Thymus (tissue), 14 donors: ENCODE measurements at places on chromosomes 6 and 20. TPM values are rescaled to one million over a fixed set of nuclear protein-coding genes. Genes with fewer than 3 reads are reported as not detected.

The CAGE1 gene
- 0.09 TPM for total RNA-seq

GRCh38 chr6:20708367-20709124 is 174.3 kb downstream of the CDKAL1 start:
- DNase-seq, result no peak
- peaks cover 2% of the 10 kb centered on the region for H3K4me1 ChIP-seq
- H3K4me3 ChIP-seq, result no peak overlapping the region
- no peaks in the 10 kb centered on the region for H3K27me3 ChIP-seq
- no peak overlapping the region for H3K27ac ChIP-seq
- no peaks in the 10 kb centered on the region for H3K36me3 ChIP-seq

The CST5 gene
- total RNA-seq, result not detected

The KIF25 gene
- 0.80 TPM for total RNA-seq

GRCh38 chr20:48126227-48126740 is 341.0 kb upstream of the SULF2 start:
- no peak overlapping the region for H3K27ac ChIP-seq
- DNase-seq, result peak; percentile 8
- no peaks in the 10 kb centered on the region for H3K27me3 ChIP-seq
- H3K36me3 ChIP-seq, result no peaks in the 10 kb centered on the region
- H3K4me3 ChIP-seq, result no peak overlapping the region
- peaks cover 2% of the 10 kb centered on the region for H3K4me1 ChIP-seq

DNA sequence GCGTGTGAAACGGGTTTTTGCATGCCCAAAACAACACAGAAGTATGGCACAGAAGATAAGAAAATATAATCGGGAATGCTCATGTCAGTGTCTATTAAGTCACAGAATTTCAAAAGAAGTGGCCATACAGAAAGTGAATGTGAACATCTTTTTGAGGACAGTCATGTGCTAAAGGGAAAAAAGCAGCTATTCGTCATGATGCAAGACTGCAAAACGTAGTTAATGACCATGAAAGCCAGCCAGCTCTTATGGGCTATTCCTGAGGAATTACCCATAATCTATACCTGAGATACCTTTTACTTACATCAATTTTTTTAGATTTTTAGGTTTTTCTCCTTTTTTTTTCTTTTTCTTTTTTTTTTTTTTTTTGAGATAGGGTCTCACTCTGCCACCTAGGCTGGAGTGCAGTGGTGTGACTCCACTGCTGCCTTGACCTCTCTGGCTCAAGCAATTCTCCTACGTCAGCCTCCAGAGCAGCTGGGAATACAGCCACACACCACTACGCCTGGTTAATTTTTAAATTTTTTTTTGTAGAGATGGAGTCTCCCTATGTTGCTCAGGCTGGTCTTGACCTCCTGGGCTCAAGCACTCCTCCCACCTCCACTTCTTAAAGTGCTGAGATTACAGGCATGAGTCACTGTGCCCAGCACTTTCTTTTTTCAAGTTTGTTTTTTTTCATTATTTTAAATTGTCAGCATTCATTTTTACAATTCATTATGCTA is 18.1 kb upstream of the ZBP1 start:
- H3K27me3 ChIP-seq, result peaks cover 8% of the 10 kb centered on the region
- no peak for DNase-seq
- peaks cover 10% of the 10 kb centered on the region for H3K4me1 ChIP-seq
- no peak overlapping the region for H3K27ac ChIP-seq

DNA sequence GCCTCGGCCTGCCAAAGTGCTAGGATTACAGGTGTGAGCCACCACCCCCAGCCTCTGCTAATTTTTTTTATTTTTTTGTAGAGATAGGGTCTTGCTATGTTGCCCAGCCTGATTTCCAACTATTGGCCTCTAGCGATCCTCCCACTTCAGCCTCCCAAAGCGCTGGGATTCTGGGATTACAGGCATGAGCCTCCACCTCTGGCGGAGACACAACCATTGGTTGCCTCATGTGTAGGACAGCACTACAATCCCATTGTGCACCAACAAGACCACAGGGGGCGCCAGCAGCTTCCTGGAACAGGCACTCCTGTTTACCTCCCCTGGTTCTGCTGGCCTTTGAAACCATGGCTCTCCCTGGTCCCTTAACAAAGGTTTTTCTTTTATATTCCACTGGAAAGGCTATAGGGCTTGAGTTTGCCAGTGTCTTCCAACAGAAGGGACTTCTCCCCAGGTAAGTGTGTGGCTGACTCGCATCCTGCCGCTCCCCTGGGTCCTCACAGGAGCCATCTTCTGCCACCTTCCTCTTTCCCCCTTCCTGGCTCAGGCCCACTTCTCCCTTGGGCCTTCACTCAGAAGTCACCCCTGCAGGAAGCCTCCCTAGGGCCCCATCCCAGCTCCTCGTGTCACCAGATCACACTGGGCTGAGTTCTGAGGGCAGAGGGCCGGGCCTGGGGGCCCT is 39.2 kb upstream of the TLDC2 start:
- H3K27ac ChIP-seq, result peak overlapping the region; percentile 40
- H3K4me1 ChIP-seq, result peaks cover 28% of the 10 kb centered on the region
- no peaks in the 10 kb centered on the region for H3K27me3 ChIP-seq

GRCh38 chr20:63753381-63753780 is 13.8 kb downstream of the SLC2A4RG start:
- DNase-seq, result no peak
- no peak overlapping the region for H3K27ac ChIP-seq
- H3K27me3 ChIP-seq, result no peaks in the 10 kb centered on the region
- H3K4me1 ChIP-seq, result peaks cover 25% of the 10 kb centered on the region

DNA sequence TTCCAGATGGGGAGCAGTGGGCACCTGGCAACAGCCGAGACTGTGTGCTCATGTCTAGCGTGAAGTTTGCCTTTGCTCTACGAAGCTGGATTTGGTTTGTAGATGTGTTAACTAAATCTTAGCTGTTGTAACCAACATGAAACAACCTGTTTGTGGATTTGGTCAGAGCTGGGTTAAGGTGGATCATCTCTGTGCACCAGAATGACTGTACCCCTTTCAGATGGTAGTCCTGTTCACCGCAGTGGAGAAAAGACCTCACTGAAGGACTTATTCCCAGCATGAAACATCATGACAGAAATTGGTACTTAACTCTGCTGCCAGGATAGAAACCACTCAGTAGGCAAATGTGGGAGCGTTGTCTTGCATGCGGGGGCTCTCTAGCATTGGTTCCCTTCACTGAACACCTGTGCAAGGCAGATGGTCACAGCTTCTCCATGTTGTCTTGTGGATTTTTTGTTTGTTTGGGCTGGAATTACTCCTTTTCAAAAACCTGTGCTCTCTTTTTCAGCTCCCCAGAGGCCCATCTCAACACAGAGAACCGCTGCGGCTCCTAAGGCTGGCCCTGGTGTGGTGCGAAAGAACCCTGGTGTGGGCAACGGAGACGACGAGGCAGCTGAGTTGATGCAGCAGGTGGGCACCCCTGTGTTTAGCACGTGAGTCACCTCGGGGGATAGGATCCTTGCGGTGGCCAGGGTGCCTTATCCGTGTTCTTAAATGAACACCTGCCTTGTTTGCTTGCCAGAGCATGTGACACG is 19.3 kb upstream of the EFCAB8 start:
- no peak overlapping the region for H3K27ac ChIP-seq
- DNase-seq, result no peak
- no peaks in the 10 kb centered on the region for H3K27me3 ChIP-seq
- no peak overlapping the region for H3K4me3 ChIP-seq

The TBC1D22B gene
- 7.7 TPM for total RNA-seq

- no peak overlapping the region for H3K4me3 ChIP-seq
- no peaks in the 10 kb centered on the region for H3K36me3 ChIP-seq
- no peak overlapping the region for H3K27ac ChIP-seq
- DNase-seq, result no peak
These were observed 32.8 kb upstream of the PTPN1 start for GRCh38 chr20:50477239-50477872.

The MLIP gene
- total RNA-seq, result 0.19 TPM

- peak; percentile 62 for DNase-seq
- no peaks in the 10 kb centered on the region for H3K4me1 ChIP-seq
- no peaks in the 10 kb centered on the region for H3K36me3 ChIP-seq
- H3K27ac ChIP-seq, result no peak overlapping the region
These were observed 690 bp downstream of the GDAP1L1 start for GRCh38 chr20:44247586-44248409.

GRCh38 chr20:59698598-59698997 is 94.3 kb downstream of the PHACTR3 start:
- H3K4me3 ChIP-seq, result no peak overlapping the region
- no peaks in the 10 kb centered on the region for H3K36me3 ChIP-seq
- no peak for DNase-seq

The TFAP2C gene
- 0.42 TPM for total RNA-seq

The OR2H2 gene
- total RNA-seq, result not detected

- no peaks in the 10 kb centered on the region for H3K4me1 ChIP-seq
- H3K4me3 ChIP-seq, result no peak overlapping the region
- H3K36me3 ChIP-seq, result no peaks in the 10 kb centered on the region
- H3K27ac ChIP-seq, result no peak overlapping the region
These were observed 7.7 kb downstream of the CCN6 start for GRCh38 chr6:112061605-112062004.

The ZC3H12D gene
- total RNA-seq, result 2.3 TPM

GRCh38 chr6:2818593-2818992 is 23.1 kb downstream of the SERPINB1 start:
- DNase-seq, result no peak
- no peaks in the 10 kb centered on the region for H3K36me3 ChIP-seq
- peaks cover 11% of the 10 kb centered on the region for H3K4me1 ChIP-seq
- H3K27ac ChIP-seq, result no peak overlapping the region
- no peak overlapping the region for H3K4me3 ChIP-seq
- H3K27me3 ChIP-seq, result no peaks in the 10 kb centered on the region

- DNase-seq, result no peak
- H3K27ac ChIP-seq, result no peak overlapping the region
- H3K4me3 ChIP-seq, result no peak overlapping the region
- no peaks in the 10 kb centered on the region for H3K36me3 ChIP-seq
- no peaks in the 10 kb centered on the region for H3K4me1 ChIP-seq
- H3K27me3 ChIP-seq, result no peaks in the 10 kb centered on the region
These were observed 63.1 kb downstream of the COL12A1 start for GRCh38 chr6:75142721-75143120.

DNA sequence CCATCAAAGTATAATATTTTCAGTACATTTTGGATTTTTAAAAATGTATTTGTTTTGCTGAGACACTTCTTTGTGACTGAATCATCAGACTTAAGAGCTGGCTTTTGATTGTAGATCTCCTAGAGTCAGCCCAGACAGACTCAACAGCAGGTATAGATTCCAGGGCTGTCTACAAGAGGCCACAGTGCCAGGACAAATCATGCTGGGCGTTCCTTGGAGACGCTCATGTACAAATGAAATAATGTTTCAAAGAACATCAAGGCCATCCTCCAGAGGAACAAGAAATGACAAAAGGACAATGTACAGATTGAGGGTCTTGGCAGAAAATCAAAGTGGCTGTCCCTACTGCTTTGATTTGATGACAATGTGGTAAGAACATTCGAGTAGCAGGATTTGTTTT is 369.3 kb downstream of the GRIK2 start:
- DNase-seq, result no peak
- no peak overlapping the region for H3K27ac ChIP-seq
- H3K36me3 ChIP-seq, result no peaks in the 10 kb centered on the region
- H3K4me1 ChIP-seq, result no peaks in the 10 kb centered on the region
- no peak overlapping the region for H3K4me3 ChIP-seq

The SAMD5 gene
- total RNA-seq, result 0.42 TPM

The ADAT2 gene
- total RNA-seq, result 5.1 TPM

GRCh38 chr6:38034274-38034914 is 214.9 kb downstream of the ZFAND3 start:
- peak; percentile 32 for DNase-seq
- H3K27ac ChIP-seq, result peak overlapping the region; percentile 18
- no peaks in the 10 kb centered on the region for H3K36me3 ChIP-seq
- no peak overlapping the region for H3K4me3 ChIP-seq
- no peaks in the 10 kb centered on the region for H3K4me1 ChIP-seq

The GDAP1L1 gene
- under 0.01 TPM for total RNA-seq

- no peak overlapping the region for H3K27ac ChIP-seq
- no peak overlapping the region for H3K4me3 ChIP-seq
- H3K36me3 ChIP-seq, result peaks cover 9% of the 10 kb centered on the region
- no peaks in the 10 kb centered on the region for H3K4me1 ChIP-seq
These were observed 31.5 kb downstream of the ERMARD start for GRCh38 chr6:169782966-169783365.

- H3K27me3 ChIP-seq, result no peaks in the 10 kb centered on the region
- H3K36me3 ChIP-seq, result no peaks in the 10 kb centered on the region
- H3K4me3 ChIP-seq, result no peak overlapping the region
- H3K27ac ChIP-seq, result no peak overlapping the region
- DNase-seq, result no peak
- H3K4me1 ChIP-seq, result peaks cover 13% of the 10 kb centered on the region
These were observed 213.9 kb downstream of the SOX4 start for GRCh38 chr6:21807299-21808044.

- no peaks in the 10 kb centered on the region for H3K36me3 ChIP-seq
- peaks cover 16% of the 10 kb centered on the region for H3K27me3 ChIP-seq
- H3K4me1 ChIP-seq, result no peaks in the 10 kb centered on the region
These were observed 769 bp upstream of the PDYN start for GRCh38 chr20:1994627-1995026.

DNA sequence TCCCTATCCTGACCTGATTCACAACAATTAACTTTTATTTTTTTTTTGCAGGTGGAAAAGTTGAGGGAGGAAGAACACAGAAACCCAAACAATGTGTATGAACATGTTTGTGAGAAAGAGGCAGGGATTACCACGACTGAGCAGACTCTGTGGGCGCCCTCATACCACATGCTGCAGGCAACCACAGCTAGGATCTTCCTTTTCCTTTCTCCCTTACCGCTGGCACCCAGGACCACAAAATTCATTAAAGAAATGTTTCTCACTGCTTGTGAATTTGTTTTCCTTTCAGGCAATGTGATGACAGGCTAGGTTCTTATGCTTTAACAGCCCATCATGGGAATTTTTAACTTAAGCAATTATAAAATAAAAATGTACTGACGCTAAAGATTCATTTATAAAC is 287.1 kb downstream of the GMDS start:
- DNase-seq, result no peak
- H3K27me3 ChIP-seq, result no peaks in the 10 kb centered on the region
- H3K4me1 ChIP-seq, result no peaks in the 10 kb centered on the region
- no peak overlapping the region for H3K4me3 ChIP-seq
- peaks cover 4% of the 10 kb centered on the region for H3K36me3 ChIP-seq

GRCh38 chr20:10647471-10647870 is 26.3 kb downstream of the JAG1 start:
- H3K27me3 ChIP-seq, result no peaks in the 10 kb centered on the region
- H3K36me3 ChIP-seq, result peaks cover 3% of the 10 kb centered on the region
- H3K4me1 ChIP-seq, result peaks cover 27% of the 10 kb centered on the region
- no peak for DNase-seq
- no peak overlapping the region for H3K27ac ChIP-seq
- no peak overlapping the region for H3K4me3 ChIP-seq

DNA sequence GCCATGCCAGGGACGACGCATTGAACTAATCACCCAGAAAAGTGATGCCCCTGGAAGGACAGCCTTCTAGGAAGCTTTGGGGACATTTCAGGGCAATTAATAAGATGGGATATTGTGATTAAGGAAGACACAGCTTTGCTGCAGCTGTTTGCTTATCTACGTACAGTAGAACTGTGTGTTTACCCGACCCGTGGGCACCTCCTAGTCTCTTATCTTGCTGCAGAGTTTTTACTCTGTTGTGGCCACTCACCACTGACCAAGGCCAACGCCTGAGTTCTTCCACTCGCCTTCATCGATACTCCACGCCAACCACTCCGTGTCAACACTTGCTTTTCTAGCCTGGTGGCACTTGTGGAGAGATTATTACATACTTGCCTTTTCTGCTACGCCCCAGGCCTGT is 105.9 kb upstream of the MLN start:
- no peak overlapping the region for H3K27ac ChIP-seq
- no peaks in the 10 kb centered on the region for H3K36me3 ChIP-seq
- H3K27me3 ChIP-seq, result no peaks in the 10 kb centered on the region
- H3K4me1 ChIP-seq, result peaks cover 30% of the 10 kb centered on the region
- H3K4me3 ChIP-seq, result no peak overlapping the region

GRCh38 chr20:14950633-14951032 is 613.2 kb upstream of the FLRT3 start:
- H3K27me3 ChIP-seq, result no peaks in the 10 kb centered on the region
- H3K36me3 ChIP-seq, result no peaks in the 10 kb centered on the region
- DNase-seq, result no peak
- H3K4me3 ChIP-seq, result no peak overlapping the region

The SLC26A8 gene
- 0.09 TPM for total RNA-seq
